Left renal cortex interstitium (tissue), 4 donors: ENCODE measurements at places on chromosomes 5 and 9. TPM values are rescaled to one million over a fixed set of nuclear protein-coding genes. Genes with fewer than 3 reads are reported as not detected.

The SCGB3A1 gene
- 1.8 TPM for polyA plus RNA-seq

DNA sequence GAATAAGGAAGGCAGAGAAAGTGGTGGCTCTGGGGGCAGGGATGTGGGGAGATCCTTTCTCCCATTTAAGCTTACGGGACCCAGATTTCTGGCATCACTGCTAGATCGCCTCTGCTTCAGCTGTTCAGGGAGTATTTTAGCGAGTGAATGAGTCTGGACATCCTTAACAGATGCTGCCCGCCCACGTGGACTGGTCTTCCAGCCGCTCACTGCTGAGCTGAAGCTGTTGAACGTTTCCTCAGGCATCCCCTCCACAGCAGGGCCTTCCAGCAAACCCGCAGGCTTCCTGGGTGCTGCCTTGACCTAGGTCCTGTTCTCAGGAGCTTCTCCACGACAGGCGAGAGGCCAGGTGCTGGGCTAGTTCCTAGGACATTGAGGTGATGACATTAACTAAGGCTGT lies 144.4 kb upstream of the EFNA5 start:
- DNase-seq = no peak

DNA sequence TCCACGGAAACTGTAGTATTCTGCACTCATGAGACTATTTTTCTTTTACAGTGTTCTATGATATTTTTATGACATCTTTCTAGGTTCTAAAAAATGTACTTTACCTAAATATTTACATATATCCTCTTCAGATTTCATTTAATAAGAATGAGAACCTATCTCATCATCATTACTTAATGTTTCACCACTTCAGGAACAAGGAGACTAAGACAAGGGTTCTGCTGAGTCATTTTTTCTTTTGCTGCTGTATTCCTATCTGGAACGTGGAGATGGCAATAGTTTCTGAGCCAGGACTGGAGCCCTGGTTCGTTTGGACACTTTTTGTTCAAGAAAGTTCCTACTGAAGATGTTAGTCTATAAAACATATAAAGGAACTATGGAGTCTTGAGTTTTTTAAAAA lies 258.2 kb upstream of the MAP3K1 start:
- no peak for DNase-seq

- no peak for DNase-seq
These were observed 119.9 kb upstream of the BOD1 start for GRCh38 chr5:173736374-173736773.

- no peak for DNase-seq
These were observed 384.1 kb downstream of the EBF1 start for GRCh38 chr5:158715592-158715991.

DNA sequence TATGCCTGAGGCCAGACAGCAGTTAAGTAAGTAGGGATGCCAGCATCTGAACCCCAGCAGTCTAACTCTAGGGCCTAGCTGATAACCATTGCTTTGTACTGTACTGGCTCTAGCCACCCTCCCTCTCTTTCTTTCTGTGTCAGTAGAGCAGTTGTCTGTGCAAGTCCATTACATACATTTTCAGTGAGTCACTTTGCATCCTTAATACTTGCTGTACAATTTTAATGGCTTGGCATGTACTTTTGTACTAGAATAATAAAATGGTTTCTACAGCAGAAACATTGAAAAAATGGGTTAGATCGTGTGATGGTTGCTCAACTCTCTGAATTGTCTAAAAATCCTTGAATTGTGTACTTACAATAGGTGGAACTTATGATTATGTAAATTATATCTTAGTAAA lies 1.5 kb upstream of the TTC39B start:
- no peak for DNase-seq

DNA sequence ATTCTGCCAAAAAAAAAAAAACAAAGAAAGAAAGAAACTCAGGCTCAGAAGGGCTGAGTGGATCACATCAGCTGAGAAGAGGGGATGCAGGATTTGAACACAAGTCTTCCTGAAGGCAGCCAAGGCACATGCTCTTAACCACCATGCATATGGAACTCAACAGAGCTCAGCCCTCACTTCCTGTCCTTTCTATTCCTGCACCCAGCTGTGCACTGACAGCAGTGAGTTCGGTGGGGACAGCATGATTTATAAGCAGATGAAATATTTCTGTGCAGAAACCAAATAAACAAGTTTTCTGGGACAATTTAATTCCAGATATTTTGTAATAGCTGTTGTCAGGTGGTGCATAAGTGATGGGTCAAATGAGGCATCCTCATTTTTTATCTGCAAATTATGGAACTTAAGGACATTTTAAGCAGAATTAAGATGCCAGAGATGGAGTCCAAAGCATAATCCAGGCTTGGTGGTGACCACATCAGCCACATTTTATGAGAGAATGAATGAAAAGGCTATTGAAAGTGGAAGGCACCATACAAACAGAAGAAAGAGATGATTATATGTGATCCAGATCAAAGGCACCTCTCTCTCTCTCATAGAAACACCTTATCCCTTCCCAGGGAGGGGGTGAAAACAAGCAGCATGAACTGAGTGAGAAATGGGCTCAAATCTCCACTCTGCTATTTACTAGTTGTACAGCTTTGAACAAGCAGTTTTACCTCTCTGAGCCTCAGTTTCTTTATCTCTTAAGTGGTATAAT lies 303.6 kb upstream of the MSX2 start:
- DNase-seq = no peak

DNA sequence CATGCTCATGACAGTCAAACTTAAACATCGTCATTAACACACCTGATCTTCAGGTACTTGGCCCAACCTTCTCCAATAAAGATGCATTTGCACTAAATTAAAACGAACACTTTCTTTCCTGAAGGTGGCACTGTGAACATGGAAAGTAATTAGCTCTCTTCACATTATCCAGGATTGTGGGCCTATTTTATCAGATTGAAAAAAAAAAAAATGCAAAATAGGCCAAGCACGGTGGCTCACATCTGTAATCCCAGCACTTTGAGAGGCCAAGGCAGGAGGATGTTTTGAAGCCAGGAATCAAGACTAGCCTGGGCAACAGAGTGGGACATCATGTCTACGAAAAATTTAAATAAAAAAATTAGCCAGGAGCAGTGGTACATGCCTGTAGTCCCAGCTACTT lies 14.4 kb upstream of the CDC20B start:
- DNase-seq = no peak

GRCh38 chr9:7570107-7570720 lies 229.4 kb downstream of the DMAC1 start:
- no peak for DNase-seq
